Sciatic nerve (tissue), 2 donors: ENCODE measurements at places on chromosomes 16 and 17. TPM values are rescaled to one million over a fixed set of nuclear protein-coding genes. Genes with fewer than 3 reads are reported as not detected.
A peak's percentile ranks its signal among the peaks of the same experiment; 100 is the strongest.

DNA sequence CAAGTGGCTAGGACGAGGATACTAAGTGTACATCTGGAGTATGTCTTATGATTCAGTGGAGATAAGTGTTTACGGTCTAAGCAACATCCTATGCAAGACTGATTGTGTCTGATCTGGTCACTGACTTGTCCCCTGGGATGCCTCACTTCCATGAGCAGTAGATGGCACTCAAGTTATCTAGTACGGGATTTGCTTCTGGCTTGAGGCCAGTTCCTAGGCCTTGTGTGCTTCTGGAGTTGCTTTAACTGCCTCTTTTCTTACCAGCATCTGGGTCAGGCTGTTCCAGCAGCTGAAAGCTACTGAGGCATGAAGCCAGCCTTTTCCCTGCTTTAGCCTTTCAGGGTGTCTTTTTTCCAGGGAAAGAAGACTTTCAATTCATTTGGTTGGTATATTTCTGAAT is 23.0 kb downstream of the SUPT6H start:
- no peak for DNase-seq

Gene RIPOR1
- 116 TPM for total RNA-seq

Gene DLX4
- not detected for total RNA-seq

GRCh38 chr17:75774991-75775668 is 9.5 kb upstream of the UNK start:
- peak; percentile 54 for DNase-seq

DNA sequence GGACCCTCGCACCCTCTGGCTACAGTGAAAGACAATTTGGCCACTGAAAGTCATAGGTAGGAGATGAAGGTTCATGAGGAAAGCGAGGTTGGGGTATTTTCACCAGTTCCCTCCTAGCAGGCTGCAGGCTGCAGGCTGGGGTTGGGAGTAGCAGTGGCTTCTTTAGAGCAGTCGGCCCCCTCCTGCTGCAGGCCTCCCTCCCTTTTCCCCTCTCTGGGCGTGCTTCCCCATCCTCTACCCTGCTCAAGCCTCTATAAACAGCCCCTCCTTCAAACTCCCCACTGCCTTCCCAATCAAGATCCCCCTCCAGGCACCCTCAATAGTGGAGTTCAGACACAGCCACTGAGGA is 41.8 kb downstream of the GAS7 start:
- DNase-seq, result no peak

Gene CBX8
- total RNA-seq, result 2.0 TPM

DNA sequence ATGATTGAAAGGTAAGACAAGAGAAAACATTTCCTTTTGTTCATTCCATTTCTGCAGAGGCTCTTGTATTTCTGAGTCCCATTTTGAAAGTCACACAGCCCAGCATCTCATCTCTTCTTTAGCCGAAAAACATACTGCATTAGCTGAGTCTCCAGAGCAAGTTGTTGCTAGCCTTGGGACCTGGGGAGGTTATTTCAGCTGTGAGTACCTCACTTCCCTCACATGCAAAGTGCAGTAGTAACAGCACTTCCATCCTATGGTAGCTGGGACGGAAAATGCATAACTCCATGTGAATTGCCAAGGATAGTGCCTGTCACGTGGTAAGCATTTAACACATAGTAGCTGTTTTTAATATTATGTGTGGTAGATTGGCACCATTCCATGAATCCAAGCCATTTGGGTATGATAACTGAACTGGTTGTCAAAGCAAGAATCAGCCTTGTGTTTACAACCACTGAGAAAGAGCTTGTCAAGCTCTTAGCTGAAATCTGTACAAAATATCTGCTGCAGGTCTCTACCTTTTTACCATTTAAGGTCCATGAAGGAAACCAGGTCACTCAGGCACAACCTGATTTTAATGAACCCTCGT is 345.7 kb downstream of the CDH13 start:
- no peak for DNase-seq

DNA sequence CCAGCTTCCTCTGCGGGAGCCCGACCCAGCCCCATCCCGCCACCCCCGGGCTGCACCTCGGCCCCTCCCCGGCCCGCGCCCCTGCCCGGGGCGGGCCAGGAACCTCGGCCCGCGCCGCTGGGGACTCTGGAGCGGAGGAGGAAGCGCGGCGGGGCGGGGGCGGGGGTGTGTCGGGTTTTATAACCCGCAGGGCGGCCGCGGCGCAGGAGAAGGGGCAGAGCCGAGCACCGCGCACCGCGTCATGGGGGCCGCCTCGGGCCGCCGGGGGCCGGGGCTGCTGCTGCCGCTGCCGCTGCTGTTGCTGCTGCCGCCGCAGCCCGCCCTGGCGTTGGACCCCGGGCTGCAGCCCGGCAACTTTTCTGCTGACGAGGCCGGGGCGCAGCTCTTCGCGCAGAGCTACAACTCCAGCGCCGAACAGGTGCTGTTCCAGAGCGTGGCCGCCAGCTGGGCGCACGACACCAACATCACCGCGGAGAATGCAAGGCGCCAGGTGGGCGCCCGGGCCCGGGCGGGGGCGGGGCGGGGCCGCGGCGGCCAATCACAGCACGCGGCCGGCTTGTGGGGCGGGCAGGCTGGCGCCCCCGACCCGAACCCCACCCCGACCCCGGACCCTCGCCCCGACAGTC is at the start of gene ACE:
TSS of gene ACE (plus strand) at position 208 of the 626 bp plus-strand sequence. CDS start at position 242, 34 bp downstream.
- no peak for DNase-seq

Gene TSR1
- 18.4 TPM for total RNA-seq

Gene MAF
- total RNA-seq, result 168 TPM

- DNase-seq, result no peak
Measured at GRCh38 chr17:72253597-72253996, 132.8 kb downstream of the SOX9 start.

DNA sequence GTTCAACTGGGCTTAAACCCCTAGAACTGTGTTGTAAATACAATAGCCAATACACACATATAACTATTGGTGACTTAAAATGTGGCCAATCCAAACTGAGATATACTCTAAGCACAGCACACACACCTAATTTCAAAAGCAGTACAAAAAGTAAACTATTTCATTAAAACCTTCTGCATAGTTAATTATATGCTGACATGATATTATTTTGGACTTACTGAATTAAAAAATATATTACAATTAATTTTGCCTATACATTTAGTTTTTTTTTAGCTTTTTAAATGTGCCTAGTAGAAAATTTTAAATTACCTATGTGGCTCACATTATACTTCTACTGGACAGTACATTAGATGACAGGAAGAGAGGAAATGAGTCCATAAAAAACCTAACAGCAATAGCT is 21.5 kb downstream of the MED13 start:
- no peak for DNase-seq

Gene MYH1
- not detected for total RNA-seq

DNA sequence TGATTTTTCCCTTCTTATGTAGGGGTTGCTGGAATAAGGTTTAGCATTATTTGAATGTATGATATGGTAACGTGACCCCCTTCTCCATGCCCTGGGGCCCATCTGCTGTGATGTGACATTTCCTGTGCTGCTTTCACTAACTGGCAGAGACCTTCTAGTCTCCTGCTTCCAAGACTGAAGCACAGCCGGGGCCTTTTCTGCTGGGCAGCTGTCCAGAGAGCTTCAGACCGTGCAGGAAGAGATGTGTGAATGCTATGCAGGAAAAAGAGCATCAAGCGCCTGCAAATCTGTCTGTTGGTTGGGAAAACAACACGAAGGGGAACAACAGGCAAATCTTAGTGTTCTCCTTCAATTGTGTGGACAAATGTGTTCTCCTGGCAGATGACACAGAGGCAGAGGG is 128.5 kb downstream of the SPACA3 start:
- no peak for DNase-seq

DNA sequence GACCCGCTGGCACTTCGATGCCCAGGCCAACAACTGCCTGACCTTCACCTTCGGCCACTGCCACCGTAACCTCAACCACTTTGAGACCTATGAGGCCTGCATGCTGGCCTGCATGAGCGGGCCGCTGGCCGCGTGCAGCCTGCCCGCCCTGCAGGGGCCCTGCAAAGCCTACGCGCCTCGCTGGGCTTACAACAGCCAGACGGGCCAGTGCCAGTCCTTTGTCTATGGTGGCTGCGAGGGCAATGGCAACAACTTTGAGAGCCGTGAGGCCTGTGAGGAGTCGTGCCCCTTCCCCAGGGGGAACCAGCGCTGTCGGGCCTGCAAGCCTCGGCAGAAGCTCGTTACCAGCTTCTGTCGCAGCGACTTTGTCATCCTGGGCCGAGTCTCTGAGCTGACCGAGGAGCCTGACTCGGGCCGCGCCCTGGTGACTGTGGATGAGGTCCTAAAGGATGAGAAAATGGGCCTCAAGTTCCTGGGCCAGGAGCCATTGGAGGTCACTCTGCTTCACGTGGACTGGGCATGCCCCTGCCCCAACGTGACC is 5.0 kb downstream of the WFIKKN2 start:
- no peak for DNase-seq

DNA sequence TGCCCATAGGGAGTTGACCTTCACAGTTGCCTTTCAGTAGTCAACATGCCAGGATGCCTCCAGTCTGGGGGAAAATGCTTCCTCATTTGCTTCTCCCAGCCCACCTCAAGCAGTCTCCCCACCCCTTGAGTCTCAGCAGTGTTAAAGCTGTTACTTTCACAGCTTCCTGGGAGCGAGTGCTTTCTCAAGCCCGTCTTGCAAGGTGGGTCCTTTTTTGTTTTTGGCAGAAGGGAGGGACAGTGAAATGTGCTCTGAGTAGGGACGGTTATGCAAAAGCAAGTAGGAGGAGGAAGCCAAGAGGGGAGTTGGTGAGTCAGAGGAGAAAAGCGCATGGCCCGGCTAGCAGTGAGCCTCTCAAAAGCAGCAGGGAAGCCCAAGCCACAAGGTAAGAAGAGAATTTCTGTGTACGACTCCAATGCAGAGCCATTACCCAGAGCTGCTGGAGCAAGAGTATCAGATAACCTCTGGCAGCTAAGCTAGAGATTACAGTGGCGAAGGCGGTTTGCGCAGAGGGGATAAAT is at the start of gene CHST4:
TSS of gene CHST4 (plus strand) at position 316 of the 521 bp plus-strand sequence. CDS start 10,252 bp downstream, outside the sequence.
- DNase-seq, result no peak

Gene BANP
- 32.3 TPM for total RNA-seq

Gene GRAP
- total RNA-seq, result 6.2 TPM

GRCh38 chr16:73142053-73142854 is 94.3 kb upstream of the ZFHX3 start:
- DNase-seq, result no peak

GRCh38 chr17:36602030-36602748 is 806 bp downstream of the MRM1 start:
- peak; percentile 57 for DNase-seq

Gene SLFN11
- 107 TPM for total RNA-seq

- peak; percentile 75 for DNase-seq
Measured at GRCh38 chr17:38798614-38799500, 499 bp downstream of the PIP4K2B start.

Gene GPT2
- 37.1 TPM for total RNA-seq

DNA sequence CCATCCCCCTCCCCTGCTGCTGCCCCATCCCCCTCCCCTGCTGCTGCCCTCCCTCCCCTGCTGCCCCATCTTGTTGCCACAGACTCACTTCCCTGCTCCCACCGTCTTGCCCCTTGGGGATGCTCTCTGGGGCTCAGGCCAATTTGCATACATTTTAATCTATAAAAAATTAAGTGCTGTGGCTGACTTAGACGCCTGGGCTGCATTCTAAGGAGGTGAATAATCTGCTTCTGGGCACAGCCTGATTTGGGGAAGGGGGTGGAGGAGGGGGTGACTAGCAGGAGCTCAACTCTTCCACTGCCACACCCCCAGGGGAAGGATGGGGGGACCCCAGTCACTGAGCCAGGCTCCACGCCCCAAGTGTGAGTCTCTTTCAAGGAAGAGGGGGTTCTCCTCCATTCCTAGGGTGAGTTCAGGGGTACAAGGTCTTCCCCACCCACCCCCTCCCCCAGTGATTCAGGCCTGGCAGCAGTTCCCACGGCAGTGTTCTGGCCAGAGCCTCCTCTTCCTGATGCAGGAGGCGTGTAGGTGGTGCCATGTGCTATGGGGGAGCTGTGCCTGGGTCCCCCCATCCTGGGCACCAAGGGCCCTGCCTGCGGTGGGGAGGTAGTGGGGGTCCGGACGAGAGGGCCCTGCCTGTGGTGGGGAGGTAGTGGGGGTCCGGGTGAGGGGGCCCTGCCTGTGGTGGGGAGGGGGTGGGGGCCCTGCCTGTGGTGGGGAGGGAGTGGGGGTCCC is 5.0 kb downstream of the DPH1 start:
- no peak for DNase-seq

Gene SMPD3
- 1.2 TPM for total RNA-seq

- no peak for DNase-seq
Measured at GRCh38 chr17:4800462-4801196, 1.5 kb downstream of the C17orf114 start.

- DNase-seq, result no peak
Measured at GRCh38 chr16:59341368-59341767, 607.3 kb upstream of the GOT2 start.

- no peak for DNase-seq
Measured at GRCh38 chr17:59893676-59894100, 767 bp downstream of the RPS6KB1 start.

DNA sequence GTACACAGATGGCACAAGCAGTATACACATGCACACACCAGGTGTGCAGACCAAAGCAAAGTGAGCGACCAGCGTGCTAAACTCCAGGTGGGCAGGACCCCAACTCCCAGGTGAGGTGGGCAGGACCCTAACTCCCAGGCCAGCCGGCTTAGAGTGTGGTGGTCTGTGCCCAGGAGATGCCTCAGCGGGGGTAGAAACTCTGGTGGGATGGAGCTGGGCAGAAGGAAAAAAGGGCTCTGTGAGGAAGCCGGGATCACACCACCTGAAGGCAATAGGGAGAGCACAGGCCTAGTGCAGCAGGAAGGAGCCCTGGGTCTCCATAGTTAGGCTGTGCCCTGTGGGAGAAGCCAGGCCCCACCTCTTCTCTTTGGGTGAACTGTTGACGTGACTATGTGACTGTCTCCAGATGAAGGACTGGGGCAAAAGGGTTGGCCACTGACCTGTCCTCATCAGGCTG is 1.6 kb upstream of the FOXJ1 start:
- peak; percentile 54 for DNase-seq

- DNase-seq, result no peak
Measured at GRCh38 chr17:3039736-3040135, 23.7 kb downstream of the OR1D5 start.

DNA sequence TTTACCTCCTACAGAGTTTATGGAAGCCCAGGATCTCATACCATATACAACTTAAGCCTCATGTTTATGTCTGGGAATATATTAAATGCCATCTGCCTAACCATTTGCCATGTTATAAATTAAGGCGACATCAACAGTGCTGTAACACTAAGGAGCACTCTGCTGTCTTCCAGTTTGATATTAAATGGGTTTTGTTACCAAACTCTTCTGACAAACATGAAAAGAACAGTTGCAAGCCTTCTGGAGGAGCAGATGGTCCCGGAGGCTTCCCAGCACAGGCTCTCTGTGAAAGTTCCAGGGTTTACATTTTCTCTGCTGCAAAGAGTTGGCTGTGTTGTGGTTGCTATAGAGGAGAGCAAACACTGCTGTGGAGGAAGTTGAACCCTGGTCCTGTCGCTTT is 545.3 kb upstream of the SALL1 start:
- no peak for DNase-seq

Gene NMT1
- 98.4 TPM for total RNA-seq

Gene ITGAX
- total RNA-seq, result 41.1 TPM

Gene HS3ST3A1
- total RNA-seq, result 1.0 TPM
